ENCODE measurements at places on chromosomes 1 and 21.

- DNase-seq = no peak
Observed at GRCh38 chr1:213049232-213049631, 1.8 kb upstream of the RPS6KC1 start.

DNA sequence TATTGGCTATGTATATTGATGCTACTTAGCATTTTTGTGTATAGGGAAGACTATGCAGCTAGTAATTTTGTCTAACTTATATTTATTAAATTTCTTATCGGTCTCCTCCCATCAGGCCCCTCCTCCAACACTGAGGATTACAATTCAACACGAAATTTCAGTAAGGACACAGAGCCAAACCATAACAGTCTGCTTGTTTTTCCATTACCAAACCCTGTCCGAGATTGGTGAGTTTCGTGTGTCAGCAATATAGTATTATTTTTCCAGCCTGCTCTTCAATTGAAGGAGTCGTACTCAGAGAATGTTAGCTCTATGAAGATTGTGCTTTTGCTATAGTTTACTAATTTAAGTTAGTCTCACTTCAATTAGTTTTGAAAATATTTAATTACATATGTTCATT is 1495.3 kb downstream of the MRPL39 start:
- no peak for DNase-seq

GRCh38 chr1:24635195-24635843 is 7.8 kb upstream of the SRRM1 start:
- peak; percentile 55 for DNase-seq

DNA sequence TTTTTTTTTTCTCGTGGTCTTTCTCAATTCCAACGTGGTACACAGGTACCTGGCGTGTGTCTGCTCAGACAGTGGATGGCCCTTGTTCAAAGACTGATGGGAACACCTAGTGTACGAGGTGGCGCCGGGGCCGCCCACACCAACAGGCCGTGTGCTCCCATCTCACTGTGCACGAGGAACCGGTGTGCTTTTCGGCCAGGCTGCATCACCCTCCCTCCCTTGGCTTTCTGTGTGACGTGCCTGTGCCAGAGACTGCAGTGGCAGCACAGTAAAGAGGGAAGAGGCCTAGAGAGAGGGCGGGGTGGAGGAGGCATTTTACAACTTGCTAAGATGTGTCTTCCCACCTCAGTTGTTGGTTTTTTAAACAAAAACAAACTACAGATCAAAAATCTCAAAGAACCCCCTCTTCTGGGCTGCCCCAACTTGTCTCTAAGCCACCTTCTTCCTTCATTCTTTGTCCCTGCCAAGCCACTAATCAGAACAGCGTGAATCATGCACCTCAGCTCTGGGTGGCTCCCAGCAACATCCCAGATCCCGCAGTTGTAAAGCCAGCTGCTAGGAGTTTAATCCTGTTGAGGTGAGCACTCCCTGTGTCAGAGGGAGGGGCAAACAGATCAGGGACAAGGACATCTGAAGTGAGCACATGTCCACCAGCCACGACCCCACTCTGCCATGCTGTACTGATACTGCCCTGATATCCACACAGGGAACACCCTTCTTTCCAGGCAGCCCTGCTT is 20.7 kb downstream of the IRF2BP2 start:
- no peak for DNase-seq

GRCh38 chr1:167876597-167877175 is 37.2 kb downstream of the ADCY10 start:
- DNase-seq = no peak

GRCh38 chr1:8790987-8791386 is 26.5 kb downstream of the RERE start:
- no peak for DNase-seq

Data from AG09309 (cell line).